GM23248 (cell line): ENCODE measurements at places on chromosomes 1 and 21. TPM values are rescaled to one million over a fixed set of nuclear protein-coding genes. Genes with fewer than 3 reads are reported as not detected.

Gene S100A2
- 8.6 and 11.8 TPM in 2 replicates for polyA plus RNA-seq

Gene RCSD1
- polyA plus RNA-seq = 0.15 and 0.23 TPM in 2 replicates

DNA sequence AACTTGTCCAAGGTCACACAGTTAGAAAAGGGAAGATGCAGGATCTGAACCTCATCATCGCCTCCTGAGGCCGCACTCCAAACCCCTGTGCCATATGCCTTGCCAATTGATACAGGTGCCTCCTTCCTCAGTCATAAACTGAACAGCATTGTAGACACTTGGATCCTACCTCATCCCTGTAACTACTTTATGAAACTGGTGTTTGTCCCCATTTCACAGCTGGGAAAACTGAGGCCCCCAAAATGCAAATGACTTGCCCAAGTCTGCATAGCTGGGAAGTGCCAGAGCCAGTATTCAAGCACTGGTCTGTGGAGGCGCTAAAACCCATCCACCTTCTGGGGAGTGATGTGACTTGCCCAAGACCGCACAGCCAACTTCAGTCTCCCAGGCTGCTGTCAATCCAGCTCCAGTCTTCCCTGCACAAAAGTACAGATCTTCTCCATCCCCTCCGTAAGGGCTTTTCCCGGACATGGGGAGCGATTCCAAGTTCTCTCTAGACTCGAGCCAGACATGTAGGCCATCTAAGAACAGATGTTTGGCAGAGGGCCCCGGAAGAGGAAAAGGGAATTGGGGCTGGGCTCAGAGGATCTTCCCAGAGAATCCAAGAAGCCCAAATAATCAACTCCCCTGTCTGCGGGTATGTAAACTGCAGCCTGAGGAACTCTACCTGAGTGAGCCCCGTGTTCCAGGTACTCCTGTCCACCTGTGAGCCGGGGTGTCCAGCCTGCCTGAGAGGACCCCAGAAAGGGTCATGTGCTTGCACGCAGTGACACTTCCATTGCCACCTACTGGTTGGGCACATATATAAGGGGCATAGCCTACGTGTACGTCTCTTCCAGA, 60.5 kb downstream of the SYT2 start:
- H3K4me1 ChIP-seq = no peaks in the 10 kb centered on the region

- H3K36me3 ChIP-seq = no peaks in the 10 kb centered on the region
- no peak overlapping the region for H3K27ac ChIP-seq
- DNase-seq = no peak
- no peak overlapping the region for H3K4me3 ChIP-seq
- peaks cover 7% of the 10 kb centered on the region for H3K27me3 ChIP-seq
Observed at GRCh38 chr1:51097171-51097570, 4.9 kb upstream of the C1orf185 start.

- 0 out of 2 replicates have a peak, but pooled peaks cover 6% of the 10 kb centered on the region for H3K4me1 ChIP-seq
- no peaks in the 10 kb centered on the region for H3K27me3 ChIP-seq
- DNase-seq = no peak
- no peak overlapping the region for H3K27ac ChIP-seq
- no peaks in the 10 kb centered on the region for H3K36me3 ChIP-seq
Observed at GRCh38 chr1:34842952-34843371, 16.6 kb downstream of the SMIM12 start.

DNA sequence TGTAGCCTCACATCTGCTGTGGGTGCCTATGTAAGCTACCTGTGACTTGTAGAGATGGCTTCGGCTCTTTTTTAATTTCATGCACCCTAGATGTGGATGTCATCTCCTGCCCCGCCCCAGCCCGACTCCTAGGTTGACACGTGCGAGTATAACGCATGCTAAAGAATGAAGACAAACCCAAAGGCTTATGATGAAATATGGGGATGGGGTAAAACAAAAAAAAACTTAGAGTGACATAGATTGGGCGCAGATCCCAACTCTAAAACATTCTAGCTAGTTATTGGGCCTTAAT, 613 bp upstream of the ERO1B start:
- peak overlapping the region; percentile 91 for H3K4me3 ChIP-seq
- no peak for DNase-seq
- H3K27ac ChIP-seq = no peak overlapping the region
- no peaks in the 10 kb centered on the region for H3K36me3 ChIP-seq
- peaks cover 28% of the 10 kb centered on the region; the same call in 1 of the 2 replicates for H3K27me3 ChIP-seq
- no peaks in the 10 kb centered on the region; the same call in 1 of the 2 replicates for H3K4me1 ChIP-seq
